Midbrain (tissue), 1 donor: ENCODE measurements at places on chromosomes 5 and 9.
A peak's percentile ranks its signal among the peaks of the same experiment; 100 is the strongest.

DNA sequence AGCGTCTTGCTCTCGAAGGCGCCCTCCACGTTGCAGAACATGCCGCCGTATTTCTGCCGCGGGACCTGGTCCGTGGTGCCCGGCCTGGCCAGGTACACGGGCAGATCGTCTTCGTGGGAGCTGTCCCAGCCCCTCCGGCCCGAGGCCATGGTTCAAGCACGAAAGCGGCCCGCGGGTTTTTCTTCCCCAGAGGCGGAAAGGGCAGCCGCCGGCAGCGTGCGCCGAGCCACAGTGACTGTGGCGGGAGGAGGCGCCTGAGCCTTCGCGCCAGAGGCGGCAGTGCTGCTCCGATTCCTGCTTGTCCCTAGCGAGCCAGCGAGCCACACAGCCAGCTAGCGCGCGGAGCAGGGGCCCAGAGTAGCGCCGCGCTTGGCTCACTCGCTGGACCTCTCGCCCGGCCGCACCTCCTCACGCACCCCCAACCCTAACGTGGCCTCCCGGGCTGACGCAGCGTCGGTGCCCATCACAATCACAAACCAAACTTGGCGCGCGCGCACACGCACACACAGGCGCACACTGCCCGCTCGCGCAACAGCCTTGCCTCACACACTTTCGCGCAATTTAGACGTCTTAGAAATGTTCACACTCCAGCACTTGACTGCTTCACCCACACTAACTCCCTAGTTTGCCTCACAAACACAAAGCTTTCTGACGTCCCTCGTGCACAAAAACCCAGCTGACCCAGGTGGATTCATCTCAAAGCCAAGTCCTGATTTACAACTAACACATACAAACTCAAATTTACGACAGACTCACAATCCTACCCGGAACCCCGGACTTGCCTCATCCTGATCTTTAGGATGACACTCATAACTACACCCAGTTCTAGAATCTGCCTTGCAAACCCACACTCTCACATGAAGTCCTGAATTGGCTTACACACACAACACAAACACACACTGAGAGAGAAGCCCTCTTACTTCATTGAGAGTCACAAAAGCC, at the start of gene DPYSL3:
TSS of gene DPYSL3 (minus strand) at position 359 of the 942 bp plus-strand sequence. CDS start at position 149, 210 bp downstream.
- peak; percentile 73 for DNase-seq

GRCh38 chr9:27791311-27791710, 218.0 kb upstream of the C9orf72 start:
- DNase-seq, result no peak

DNA sequence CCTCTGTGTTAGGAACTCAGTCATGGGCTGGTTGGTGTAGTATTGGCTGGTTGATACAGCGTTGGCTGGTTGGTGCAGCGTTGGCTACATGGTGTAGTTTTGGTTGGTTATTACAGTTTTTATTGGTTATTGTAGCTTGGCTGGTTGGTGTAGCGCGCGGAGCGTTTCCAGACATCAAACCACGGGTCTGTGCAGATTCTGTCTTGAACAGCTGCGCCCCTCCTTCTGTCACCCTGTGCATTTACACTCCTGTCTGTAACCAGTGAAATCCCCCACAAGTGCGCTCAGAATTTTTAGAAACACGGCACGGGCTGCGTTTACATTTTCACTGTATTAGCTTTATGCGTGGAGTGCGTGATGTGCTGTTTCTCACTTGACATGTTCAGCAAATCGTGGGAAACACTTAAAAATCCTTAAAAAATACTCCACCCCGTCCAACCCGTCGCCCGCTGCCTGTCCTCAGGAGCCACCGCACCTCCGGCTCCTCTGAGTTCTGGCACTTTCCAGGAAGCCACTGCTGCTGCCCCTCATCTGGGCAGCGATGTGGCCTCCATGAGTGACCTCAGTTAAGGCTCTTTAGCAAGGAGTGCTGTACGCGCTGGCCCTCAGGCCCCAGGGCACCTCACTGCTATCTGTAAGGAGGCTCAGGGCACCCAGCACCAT, 20.8 kb downstream of the NKD2 start:
- DNase-seq, result no peak

GRCh38 chr9:32426278-32426939, 42.0 kb downstream of the ACO1 start:
- peak; percentile 51 for DNase-seq

- no peak for DNase-seq
These were observed 74.9 kb downstream of the GTF3C4 start for GRCh38 chr9:132744881-132745755.
